ENCODE measurements at places on chromosomes 2 and 18. TPM values are rescaled to one million over a fixed set of nuclear protein-coding genes. Genes with fewer than 3 reads are reported as not detected.

The PSME4 gene
- total RNA-seq: 42.4 TPM

The MTLN gene
- 82.5 TPM for total RNA-seq

The LYPD6 gene
- 7.0 TPM for total RNA-seq

The RBM44 gene
- not detected for total RNA-seq

Data from hair follicular keratinocyte (primary cell).